ENCODE measurements at places on chromosomes 4 and X.

GRCh38 chr4:22471999-22472461, 43.8 kb downstream of the ADGRA3 start:
- no peak for DNase-seq

- DNase-seq, result no peak
These were observed 296.7 kb upstream of the CASK start for GRCh38 chrX:42220083-42220482.

DNA sequence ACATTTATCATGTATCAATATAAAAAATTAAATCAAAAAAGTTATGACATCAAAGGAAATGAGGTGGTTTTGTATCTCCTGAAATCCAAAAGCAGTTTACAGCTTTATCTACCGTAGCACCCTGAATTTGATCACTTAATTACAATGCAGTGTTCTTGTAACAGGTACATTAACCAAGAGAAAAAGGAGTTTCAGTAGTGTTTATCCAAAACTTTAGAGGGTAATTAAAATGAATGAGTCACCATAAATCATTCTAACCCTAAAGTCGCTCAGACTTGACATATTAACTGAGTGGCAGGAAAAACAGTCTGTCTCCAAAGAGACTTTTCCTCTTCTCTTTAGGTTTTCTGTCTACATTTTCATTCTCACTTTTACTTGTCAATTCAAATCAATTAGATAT, 907.6 kb upstream of the EPHA5 start:
- DNase-seq, result no peak

DNA sequence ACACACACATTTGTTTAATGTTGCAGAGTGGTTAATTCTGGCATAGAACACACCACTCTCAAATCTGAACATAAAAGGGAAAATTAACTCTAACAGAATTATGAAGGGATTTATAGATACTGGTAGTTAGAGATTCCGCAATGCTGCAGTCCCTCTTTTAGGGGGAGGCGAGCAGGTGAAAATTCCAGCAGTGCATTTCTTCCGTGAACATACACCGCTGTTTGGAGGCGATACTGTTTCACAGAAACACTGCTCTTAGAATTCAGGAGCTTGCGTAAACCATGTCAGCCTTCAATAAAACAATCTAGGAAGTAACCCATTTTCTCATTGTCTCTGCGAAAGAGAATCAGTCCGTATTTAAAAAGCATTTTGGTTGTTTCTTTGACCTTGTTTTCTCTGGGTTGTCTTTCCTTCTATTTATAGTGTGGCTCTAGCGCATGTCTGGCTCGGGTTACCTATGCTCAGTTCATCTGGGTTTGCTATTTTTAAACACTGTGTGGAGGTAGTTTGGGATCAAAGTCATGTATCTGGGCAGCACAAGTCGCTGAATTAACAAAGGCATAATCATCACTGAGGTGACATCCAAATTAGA, 90.4 kb downstream of the GPAT3 start:
- no peak for DNase-seq

GRCh38 chr4:858831-859451, 33.0 kb upstream of the CPLX1 start:
- no peak for DNase-seq

DNA sequence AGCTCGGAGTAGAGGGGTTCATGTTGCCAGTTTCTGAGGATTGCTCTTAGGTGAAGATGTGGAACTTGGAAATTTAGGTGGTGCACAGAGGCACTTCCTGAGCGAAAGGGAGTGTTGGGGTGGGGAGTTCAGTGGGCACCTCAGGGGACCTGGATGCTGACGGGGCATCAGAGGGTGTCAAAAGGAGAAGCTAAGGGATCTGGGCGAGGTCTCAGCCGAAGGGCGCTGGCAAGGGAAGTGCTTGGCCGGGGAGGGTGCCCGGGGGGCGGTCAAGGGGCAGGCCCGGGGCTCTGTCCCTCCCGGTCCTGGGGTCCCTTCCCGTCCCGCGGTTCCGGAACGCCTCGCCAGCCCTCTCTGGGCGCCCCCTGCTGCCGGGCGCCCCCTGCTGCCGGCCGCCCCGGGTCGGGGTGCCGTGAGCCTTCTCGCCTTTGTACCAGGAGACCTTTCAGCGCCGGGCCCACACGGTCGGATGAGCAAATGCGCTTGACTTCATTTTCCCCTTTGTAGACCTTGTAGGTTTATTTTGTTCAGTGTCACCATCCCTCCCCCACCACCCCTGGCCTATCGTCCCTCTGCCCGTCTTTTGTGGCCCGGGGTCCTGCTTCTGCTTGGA, 3.0 kb upstream of the PHOX2B start:
- peak; percentile 30 for DNase-seq

- DNase-seq, result no peak
These were observed 76.3 kb downstream of the SOWAHB start for GRCh38 chr4:76821641-76822040.

DNA sequence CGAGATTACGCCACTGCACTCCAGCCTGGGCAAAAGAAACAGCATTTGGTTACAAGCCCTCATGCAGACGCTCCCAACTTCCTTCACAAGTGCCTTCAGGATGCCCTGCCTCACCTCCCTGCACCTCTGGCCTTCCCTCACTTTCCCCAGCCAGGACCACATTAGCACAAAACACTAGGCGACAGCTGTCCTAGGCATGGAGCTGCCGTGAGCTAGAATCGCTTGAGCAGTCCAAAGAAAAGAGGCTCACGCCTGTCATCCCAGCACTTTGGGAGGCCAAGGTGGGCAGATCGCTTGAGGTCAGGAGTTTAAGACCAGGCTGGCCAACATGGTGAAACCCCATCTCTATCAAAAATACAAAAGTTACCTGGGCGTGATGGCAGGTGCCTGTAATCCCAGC, 15.8 kb downstream of the RNF212 start:
- no peak for DNase-seq

DNA sequence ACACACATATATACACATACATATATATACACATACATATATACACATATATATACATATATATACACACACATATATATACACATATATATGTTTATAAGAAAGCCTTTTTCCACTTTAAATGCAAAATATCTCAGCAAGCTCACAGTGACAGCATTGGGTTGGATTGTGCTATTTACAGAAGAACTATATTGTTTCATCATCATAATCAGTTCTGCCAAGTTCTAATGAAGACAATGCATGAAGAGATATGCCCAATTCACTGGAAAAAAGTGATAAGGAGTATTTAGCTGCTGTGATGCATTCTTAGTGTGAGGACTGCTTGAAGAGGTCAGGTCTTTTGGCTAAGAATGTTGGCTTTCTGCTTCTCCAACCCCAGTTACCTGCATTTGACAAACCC, 54.4 kb downstream of the RNF150 start:
- no peak for DNase-seq

GRCh38 chr4:188876881-188877280, 737.6 kb downstream of the TRIML1 start:
- DNase-seq, result no peak

- DNase-seq, result peak; percentile 14
These were observed 102.7 kb upstream of the DHX15 start for GRCh38 chr4:24686866-24687692.

DNA sequence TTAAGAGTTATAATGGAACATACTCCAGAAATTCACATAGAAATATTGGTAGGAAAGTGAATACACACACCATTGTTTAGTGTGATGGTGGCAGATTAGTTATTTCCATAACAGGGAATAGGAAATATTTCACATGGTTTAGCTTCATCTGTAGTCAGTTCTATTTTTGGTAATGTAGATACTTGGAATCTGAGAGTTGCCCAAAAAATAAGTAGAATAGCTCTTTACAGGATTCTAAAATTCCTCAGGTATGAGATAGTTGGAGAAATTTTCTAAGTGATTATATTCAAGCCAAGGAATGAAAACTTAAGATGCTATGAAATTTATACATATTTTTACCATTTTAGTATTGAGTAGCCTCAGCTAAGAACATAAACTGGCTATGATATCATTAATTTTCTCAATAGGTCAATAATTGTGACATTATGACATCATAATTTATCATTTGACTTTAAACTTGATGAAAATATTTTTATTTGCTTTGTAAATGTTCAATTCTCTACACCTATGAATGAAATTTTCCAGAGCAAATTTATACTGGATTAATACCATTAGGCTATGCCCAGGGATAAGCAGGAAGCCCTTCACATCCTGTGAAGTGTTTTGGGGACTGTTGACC, 35.8 kb downstream of the CPEB2 start:
- DNase-seq, result no peak

- DNase-seq, result no peak
These were observed 171.1 kb downstream of the PDGFC start for GRCh38 chr4:156800463-156800862.

GRCh38 chr4:14518136-14518535, 484.1 kb upstream of the CPEB2 start:
- DNase-seq, result no peak

DNA sequence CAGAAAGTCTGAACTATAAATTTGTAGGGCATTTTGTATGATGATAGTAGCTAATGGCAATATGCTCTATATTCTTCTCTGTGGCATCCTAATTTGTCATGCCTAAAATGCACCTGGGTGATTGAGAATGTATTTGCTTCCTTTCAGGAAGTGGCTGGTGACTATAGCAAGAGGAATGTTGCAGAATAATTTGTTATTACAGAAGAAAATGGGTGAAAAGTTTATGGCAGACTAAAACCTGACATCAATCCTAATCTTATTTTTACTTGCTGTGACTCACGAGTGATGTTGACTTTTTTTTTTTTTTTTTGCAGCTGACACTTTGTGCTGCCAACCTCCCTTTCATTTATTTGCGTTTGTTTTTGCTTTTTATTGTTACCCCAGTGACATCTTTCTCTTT, 141.1 kb downstream of the MSL3 start:
- no peak for DNase-seq

DNA sequence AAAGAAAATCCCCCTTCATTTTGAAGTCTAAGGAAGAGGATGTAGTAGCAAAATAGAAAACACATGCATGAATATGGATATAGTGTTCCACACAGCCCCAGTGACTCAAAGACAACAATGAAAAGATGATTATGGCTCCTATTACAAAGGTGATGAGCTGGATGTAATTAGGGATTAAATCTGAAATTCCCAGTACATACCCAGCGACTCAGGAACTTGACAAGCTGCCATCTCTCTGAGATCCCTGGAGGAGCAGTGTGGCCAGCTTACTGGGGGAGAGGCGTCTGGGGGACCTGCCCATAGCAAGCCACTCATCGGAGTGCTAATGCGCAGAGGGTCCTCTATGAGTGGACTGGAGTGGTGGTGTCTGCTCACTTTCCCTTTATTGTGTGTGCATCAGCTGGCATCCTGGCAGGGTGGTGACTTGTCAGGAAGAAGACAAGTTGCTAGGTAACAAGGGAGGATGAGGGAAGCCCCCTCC, 42.7 kb upstream of the MGST2 start:
- no peak for DNase-seq

DNA sequence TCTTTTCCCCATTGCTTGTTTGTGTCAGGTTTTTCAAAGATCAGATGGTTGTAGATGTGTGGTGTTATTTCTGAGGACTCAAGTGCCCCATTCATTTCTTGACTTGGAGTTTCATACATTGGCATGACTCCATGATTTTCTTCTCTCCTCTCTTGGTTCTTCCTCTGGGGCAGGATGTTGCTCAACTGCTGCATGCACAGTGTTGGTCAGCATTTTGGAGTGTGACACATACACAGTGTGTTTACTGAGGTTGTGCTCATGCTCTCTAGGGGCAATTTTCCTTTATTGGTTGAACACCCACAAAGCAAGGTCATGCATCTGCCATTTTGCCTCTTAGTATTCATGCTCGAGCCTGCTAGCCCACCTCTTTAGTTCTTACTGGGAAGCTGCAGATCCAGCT, 1993.8 kb downstream of the ARAP2 start:
- DNase-seq, result no peak

GRCh38 chr4:82362565-82362964, 11.2 kb downstream of the HNRNPD start:
- DNase-seq, result no peak

DNA sequence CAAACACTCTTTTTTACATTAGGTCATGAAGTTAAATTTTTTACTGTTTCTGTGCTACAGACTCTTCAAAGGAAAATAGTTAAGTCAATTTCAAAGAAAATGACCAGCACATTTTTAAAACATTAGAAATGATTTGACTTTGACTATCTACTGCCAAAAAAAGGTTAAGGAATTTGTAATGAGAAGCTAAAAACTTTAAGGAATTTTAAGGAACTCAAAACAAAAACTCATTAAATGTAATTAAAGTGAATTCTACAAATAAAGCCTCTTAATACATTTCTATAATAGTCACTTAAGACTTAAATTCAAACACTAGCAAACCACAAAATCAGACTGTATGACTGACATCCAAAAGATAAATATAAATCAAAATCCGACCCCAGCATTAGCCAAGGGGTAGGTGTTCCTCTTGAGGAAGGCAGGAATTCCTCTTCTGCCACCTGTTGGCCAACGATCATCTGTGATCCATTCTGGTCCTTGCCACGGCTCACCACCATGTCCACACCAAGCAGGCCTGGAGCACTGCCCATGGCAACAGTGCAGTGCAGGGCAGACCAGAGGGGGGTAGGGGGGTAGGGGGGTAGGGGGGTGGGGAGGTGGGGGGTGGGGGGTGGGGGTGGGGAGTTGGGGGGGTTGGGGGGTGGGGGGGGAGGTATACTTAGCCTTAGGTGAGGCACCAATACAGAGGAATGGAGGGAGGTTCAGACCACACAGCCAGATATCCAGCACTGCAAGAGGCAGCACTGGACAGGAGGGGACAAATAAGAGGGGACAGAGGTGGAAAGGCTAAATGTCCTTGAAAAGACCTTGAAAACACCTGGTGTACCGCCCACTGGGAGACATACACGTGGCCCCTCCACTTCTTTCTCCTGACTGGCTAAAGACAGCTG, 287.4 kb downstream of the CHIC1 start:
- DNase-seq, result no peak

- no peak for DNase-seq
These were observed 80.1 kb upstream of the STIM2 start for GRCh38 chr4:26780539-26780938.

GRCh38 chr4:26779674-26780073, 81.0 kb upstream of the STIM2 start:
- no peak for DNase-seq

DNA sequence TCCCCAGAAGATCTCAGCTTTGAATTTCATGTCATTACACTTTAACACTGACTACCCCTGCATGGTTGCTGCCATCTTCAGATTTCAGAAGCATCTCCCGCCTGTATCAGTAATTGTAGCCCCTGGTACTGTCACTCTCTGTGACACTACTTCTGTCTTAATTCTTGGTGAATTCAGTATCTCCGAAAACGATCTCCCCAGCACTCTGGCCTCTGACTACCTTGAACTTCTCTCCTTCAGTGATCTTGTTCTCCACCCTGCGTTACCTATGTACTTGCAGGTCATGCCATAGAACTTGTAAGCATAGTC, 53.8 kb upstream of the ABCG2 start:
- DNase-seq, result no peak

- DNase-seq, result no peak
These were observed 71.0 kb downstream of the SNCA start for GRCh38 chr4:89765966-89766365.

All from germinal center (tissue), 1 donor.